Activated CD4-positive, alpha-beta T cell treated with anti-CD3 and anti-CD28 coated beads for 1 hour (primary cell): ENCODE measurements at places on chromosomes 5 and 9.

DNA sequence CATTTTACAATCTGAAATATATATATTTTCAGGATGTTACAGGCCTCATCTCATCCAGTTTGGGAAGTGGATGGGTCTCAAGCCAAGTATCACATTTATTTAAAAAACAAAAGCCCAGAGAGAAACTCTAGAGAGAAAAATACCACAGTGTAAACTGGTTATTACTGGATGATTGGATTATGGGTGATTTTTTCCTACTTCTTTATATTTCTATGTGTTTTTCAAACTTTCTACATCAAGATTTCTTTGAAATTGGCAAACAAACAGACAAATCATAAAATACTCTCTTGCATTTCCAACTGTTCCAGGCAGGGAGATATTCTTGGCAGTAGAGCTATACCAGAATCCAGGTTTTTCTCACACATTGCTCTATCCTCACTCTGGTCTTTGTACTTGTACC, 116.0 kb upstream of the SMIM23 start:
- DNase-seq, result no peak

DNA sequence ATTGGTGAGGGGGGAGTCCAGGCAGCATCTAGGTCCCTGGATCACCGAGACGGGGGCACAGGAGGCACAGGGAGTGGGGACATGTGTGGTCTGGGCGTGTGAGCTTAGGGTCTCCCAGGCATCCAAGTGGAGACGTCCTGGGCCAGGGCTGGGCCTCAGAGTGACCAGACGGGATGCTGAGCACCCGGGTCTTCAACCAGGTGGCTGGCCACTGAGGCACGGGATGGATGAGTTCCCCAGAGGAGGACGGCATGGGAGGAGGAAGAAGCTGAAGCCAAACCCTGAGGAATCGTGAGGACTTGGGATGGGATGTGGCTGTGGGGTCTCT, 88.0 kb downstream of the LMX1B start:
- DNase-seq, result no peak

- DNase-seq, result no peak
Observed at GRCh38 chr5:34460496-34460895, 195.6 kb upstream of the RAI14 start.

DNA sequence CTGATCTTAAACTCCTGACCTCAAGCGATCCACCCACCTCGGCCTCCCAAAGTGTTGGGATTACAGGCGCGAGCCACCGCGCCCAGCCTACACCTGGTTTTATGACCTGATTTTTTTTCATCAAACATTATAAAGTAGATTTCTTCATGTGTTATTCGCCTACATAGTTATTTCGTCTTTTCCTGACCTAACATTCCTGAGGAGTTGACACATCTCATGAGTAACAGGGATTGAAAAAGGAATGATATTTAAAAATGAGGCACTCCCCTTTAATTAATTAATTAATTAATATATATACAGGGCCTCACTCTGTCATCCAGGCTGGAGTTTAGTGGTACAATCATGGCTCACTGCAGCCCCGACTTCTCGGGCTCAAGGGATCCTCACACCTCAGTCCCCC, 20.2 kb upstream of the MTMR12 start:
- no peak for DNase-seq

GRCh38 chr9:113989017-113989713, 88.9 kb downstream of the AMBP start:
- DNase-seq, result no peak

DNA sequence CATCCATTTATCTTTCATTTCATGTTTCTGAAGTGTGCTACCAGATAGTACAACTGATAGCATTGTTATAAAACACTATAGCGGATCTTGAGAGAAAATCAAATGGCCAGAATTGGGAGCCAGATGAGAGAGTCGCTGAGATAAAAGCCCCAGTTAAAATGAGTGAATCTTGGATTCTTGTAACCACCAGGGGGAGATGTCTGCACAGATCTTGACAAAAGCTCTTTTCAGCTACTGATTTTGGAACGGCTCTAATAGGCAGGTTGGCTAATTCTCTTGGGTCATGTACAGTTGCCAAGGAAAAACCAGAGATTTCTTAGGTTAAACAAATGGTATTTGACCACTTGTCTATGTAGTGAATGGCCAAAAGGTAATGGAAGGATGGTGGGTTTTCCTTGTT, 21.7 kb downstream of the F2RL2 start:
- no peak for DNase-seq

- no peak for DNase-seq
Observed at GRCh38 chr9:122144836-122145591, 14.6 kb downstream of the NDUFA8 start.

DNA sequence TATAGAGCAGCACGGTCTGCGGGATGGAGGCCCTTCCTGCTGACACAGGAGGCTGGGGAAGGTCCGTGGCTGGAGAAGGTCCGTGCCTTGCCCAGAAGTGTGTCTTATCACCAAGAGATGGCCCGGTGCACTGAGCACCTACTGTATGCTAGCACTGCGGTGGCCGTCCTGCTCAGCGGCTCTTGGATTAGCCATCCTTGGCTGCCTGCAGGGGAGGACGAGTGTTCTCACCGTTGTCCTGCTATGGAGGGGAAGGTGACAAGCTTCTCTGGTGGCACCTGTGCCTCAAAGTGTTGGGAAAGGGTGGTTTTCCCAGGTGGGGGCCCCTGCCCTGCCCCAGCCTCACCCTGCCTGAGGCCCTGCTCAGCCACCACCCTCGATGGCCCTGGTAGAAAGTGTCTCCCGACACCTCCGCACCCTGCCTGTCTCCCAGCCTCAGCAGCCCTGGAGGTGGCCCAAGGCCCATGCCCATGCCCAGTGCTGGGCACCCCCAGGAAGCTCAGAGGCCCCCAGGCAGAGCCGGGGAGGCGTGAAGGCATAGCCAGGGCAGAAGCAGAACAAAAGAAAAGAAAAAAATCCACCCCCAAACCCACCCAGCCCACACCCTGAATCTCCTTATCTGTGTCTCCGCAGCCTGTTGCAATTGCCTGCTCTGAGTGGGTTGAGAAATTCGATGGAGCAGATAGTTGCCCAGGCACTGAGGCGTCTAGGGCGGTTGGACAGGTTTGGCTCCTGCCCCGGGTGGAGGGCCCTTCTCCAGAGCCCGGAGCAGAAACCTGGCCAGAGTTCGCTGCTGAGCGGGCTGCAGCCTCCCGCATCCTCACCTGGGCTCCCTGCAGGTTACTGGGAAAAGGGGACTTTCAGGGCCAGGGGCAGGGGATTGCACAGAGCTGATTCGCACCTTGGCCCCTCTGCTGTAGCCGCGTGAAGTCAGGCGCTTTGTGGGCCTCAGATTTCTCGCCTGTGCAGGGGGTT, 30.5 kb downstream of the RXRA start:
- no peak for DNase-seq

GRCh38 chr5:58775701-58776262, 192.9 kb downstream of the RAB3C start:
- no peak for DNase-seq

DNA sequence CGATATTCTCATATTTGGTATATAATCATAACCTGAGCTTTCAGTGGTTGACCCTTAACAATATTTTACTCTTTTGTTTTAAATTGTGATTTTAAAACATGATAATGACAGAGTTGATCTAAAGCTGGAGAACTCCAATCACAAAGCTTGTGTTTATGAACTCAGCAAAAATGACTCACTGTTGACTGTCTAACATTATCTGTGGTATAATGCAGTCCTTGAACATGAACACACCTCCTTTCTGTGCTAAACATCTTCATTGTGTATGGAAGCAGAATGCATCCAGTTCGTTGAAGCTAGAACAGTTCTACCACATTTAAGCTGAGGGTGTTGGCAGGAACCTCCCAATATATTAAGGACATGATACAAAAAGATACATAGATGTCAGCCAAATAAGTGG, 1030.2 kb upstream of the SEMA6A start:
- DNase-seq, result no peak

DNA sequence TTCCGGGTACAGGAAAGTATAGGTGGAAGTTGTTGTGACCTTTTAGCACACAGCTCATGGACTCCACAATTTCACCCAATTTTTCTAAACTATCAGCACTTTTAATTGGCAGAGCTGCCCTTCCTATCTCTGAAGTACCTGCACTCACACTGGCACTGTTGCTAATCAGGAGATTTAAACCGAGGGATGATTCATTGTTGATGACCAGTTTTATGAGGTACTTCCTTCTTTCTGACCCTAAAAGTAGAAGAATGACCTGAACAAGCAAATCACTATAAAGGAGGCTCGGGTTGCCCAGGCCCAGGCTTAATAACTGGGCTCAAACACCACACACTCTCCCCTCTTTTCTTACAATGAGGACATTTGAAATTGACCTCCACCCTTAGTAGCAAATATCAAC, 105.9 kb downstream of the KCNN2 start:
- DNase-seq, result no peak

DNA sequence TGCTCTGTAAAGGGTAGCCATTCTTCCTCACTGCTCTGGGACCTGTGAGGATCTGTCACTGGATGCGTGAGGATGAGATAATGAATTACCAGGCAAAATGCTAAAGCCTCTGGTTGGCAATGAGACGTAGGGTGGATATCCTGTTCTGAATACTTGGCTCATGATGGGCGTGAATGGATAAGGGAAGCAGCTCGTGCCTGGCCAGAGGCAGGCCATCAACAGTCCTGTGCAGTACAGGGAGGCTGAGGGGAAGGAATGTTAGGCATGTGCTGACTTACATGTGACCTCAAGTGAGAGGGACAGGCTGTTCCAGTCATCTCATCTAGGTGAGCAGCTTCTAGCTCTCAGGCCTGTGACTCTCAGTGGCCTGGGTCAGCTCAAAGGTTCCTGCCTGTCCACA, 172.8 kb downstream of the CARTPT start:
- DNase-seq, result no peak

DNA sequence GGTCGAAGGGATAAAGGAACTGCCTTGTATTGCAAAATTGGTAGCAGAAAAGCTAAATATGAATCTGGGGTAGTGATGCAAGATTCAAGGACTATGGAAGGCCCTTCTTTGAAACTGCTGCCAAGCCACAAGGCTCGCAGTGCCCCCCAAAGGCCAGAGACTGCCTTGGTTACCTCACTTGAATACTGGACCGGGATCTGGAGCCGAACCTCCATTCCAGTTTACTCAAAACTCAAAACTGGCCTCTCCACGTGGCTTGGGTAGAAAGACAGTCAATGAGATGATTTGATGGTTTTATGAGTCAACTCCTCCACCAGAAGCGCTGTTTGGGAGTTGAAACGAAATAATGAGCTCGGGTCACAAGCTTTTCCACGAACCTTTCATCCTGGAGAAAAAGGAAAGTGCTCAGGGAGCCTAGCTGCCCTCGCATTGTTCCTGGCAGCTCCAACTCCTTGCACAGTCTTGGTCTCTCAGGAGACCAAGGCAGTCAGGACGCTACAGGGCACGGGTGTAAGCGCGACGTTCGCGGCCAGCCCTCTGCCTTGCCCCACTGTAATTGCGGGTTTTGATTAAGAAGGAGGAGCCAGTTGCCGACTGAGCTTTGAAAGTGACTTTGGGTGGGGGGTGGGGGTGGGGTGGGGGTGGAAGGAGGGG, 2.8 kb downstream of the ST8SIA4 start:
- no peak for DNase-seq

DNA sequence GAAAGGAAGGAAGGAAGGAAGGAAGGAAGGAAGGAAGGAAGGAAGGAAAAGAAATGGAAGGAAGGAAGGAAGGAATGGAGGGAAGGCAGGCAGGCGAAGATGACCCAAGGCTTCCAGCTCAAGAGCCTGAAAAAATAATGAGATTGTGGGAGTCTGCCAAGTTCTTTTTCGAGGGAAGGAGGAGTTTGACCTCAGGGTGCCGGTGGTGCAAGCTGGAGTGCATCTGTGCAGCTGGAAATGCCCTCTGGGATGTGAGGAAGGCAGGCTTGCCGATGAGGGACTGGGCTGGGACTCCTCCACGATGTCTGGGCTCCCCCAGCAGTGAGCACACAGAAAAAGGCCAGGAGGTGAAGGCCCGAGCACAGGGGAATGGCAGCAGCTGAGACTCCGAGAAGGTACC, 154.9 kb upstream of the DAPK1 start:
- DNase-seq, result no peak

GRCh38 chr9:126207256-126207655, 119.4 kb upstream of the MVB12B start:
- DNase-seq, result no peak

DNA sequence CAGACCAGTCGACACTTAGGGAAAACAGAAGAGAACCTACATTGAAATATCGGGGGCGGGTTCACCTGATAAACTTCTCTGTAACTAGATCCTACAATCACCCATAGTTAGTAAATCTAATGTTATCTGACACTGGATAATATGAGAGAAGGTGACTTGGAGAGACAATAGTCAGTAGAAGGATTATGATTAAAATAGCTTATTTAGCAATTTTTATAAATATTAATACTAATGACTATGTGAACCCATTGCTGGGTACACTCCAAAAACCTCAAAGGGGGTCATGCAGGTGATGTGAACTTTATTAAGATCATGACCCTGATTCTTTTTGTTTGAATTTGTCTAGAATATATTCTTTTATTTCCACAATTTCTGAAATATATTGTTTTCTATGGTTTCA, 164.1 kb upstream of the CCNH start:
- no peak for DNase-seq
